ENCODE measurements at places on chromosomes 5 and 9.
A peak's percentile ranks its signal among the peaks of the same experiment; 100 is the strongest.

- peak; percentile 75 for DNase-seq
Observed at GRCh38 chr9:5450359-5451091, at the start of gene CD274. Gene CD274 (plus strand): TSS chr9:5450542. CDS start chr9:5456114, 5,572 bp downstream.

DNA sequence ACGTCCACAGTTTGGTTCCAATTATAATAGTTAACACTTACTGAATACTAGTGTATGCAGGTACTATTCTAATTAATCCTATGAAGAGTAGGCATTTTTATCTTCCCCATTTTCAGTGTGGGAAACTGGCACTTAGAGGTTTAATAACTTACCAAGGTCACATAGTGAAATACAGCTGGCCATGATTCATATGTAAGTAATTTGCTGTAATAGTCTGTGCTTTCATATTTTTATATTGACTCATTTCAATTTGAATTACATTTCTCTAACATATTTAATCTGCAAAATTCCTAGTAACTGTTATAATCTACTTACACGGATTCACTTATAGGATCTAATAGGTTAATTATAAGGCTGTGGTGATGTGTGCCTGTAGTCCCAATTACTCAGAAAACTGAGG is 19.4 kb downstream of the CCNH start:
- DNase-seq = no peak

- DNase-seq = no peak
Observed at GRCh38 chr5:144142824-144143162, 27.7 kb downstream of the YIPF5 start.

DNA sequence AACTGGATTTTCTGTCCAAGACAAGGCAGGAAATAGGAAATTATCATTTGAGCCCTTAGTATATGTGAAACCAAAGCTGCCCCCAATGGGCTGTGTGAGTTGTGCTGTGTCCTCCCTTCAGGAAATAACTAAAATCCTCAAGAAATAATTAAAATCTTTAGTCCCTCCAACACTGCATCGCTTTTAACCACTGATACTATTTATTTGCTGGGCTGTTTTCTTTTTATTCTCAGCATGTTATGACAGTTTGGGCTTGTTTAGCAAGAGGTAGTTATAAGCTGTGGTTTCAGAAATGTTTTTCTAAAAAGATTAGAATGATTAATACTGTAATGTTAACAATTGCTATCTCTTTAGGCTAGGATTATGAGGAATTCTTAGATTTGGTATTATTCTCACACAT is 187.0 kb upstream of the KCNN2 start:
- DNase-seq = no peak

DNA sequence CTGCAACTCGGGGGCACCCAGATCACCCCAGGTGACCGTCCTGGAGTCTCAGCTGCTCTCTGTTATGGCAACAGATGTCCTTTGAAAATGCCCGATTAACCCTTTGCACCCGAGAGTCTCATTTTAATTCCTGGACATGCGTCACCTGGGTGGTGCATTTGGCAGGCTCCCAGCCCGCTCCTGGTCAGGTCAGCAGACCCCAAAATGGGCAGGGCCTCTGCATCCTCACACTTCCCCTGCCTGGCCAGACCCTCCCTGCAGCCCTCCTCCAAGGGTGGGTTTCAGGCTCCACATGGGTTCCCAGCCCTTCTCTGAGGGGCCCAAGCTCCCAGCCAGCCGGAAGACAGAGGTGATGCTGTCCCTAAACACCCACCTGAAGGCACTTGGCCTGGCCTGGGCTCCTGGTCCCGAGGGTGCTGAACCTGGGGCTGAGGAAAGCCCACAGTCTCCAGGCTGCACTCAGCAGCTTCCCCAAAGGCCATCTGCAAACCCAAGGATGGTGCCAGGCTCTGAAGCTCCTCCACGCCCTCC is 69.4 kb downstream of the PSMB7 start:
- DNase-seq = no peak

DNA sequence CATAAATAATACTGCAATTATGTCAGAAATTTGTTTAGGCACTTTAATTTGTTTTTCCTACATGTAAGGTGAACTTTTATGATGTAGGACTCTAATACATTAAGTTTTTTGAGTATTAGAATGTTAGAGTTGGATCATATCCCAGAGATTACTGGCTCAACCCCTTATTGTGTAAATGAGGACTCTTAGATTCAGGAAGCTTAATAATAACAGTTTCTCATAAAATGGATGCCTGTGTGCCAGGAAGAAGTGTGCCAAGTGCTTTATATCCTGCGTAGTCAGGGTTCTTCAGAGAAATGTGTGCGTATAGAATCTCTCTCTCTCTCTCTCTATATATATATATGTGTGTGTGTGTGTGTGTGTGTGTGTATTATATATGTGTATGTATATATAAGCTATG is 388.5 kb downstream of the CAAP1 start:
- DNase-seq = no peak

DNA sequence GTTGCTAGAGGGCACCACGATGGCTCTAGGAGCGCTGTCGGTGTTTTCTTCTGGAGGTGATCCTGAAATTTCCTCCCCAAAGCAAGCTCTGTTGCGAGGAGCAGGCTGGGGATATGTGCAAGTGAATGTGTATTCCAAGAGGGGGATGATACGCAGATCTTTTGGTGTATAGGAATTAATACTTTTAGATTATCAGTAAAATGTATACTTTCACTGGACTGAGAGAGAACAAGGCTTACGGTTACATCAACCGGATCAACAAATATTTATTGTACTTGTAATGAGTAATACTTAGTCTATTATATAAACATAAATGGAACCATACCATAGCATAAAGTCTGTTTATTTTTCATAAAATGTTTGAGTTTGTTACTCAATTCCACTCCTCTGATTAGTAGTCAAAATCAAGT is 632 bp upstream of the PRKAA1 start:
- DNase-seq = no peak

- DNase-seq = no peak
Observed at GRCh38 chr9:30915451-30915850, 1469.0 kb upstream of the ACO1 start.

DNA sequence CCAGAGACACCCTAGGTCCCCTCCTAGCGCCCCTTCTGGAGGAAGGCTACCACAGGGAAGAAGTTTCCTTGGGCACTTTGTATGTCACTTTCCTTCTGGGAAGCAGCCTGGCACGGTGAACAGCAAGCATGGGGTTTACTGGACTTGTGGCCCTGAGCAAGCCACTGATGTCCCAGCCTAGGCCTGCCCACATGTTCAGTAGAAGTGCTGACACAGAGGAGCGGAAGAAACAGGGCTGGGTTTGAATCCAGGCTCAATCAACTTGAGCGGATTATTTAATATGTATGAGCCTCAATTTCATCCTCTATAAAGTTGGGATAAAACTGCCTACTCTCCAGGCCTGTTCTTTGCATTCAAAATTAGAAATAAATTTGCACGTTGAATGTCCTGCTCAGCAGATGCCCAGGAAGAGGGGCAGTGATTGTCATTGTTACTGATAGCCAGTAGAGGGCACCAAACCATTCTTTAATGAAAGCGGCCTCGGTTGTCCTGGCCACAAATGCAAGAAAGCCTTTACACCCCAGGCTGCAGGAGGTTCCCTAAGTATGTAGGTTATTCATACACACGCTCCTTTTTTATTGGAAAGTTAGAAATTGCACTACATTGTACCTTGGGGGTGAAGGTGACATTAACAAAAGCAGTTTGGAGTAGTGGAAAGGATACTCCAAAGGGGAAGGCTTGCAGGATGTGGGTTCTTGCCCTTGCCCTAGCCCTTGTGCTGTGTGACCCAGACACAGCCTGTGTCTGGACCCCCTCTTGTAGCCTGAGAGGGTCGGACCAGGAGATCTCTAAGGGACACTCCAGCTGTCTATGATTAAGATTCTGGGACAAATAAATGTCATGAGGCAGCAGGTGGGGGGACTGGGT is 13.4 kb upstream of the XPA start:
- peak; percentile 81 for DNase-seq

GRCh38 chr5:151721087-151721646 is 34.5 kb upstream of the SPARC start:
- DNase-seq = peak; percentile 56

DNA sequence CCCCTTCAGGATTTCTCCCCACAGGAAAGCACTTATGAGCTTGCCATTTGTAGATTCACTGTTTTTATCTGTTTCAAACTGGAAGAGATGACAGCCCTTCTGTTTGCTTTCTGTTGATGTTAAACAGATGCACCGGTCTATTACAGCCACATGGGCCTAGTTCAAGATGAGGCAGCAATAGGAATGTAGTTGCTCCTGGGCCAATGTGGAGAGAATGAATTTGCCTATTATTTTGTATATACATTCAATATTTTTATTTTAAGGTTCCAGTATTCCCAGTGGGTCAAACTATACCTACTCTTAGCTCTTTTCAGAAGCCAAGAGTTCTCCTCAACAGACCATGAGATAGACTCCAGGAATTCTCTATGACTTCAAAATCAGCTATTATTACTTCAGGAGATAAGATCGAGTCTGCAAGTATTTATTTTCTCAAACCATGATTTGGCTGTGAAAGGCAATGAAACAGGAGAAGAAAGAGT is 461.6 kb downstream of the RASEF start:
- no peak for DNase-seq

DNA sequence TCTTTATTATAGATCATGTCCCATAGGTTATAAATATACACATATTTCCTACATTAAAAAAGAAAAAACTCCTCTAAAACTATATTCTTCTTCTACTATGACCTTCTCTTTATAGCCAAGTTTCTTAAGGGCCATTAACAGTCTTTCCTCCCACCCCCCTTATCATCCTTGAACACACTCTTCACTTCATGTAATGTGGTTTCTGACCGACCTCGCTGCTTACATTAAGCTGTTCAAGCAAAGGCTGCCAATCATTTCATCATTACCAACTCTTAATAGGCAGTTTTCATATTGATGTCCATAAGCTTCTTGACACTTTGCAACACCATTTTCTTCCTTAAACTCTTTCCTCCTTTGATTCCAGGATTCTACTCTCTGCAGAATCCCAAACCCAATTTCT is 283.0 kb upstream of the PCSK5 start:
- no peak for DNase-seq

DNA sequence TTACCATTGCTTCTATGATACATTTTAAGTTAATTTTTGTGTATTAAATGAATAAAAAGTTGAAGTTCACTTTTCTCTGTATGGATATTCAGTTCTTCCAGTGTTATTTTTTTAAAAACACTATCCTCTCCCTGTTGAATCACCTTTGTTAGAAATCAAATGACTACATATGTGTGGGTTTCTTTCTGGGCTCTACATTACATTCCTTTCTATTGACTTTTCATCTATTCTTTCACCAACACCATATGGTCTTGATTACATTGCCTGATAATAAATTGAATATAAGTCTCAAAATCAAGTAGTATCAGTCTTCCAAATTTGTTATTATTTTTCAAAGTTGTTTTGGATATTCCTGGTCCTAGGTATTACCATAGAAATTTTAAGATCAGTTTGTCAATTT is 7.3 kb upstream of the RASEF start:
- DNase-seq = no peak

DNA sequence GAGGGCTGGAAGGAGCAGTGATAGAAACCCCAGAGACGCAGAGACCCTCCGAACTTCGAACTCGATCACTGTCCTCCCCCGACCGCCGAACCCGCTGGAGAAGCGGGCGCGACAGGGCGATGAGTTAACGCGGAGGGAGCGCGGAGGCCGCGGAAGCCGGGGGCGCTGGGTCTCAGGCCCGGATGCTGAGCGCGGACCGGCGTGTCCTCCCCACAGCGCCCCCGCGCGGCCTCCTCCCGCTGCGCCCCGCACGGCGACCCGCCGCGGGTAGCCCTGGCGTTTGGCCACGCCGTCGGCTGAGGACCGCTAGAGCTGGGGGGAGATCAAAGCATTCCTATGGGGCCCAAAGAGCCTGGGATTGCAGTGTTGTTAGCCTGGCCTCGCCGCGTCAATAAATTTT is 7.7 kb upstream of the DMRT2 start:
- DNase-seq = no peak
